ENCODE measurements at places on chromosomes 3 and 15.

DNA sequence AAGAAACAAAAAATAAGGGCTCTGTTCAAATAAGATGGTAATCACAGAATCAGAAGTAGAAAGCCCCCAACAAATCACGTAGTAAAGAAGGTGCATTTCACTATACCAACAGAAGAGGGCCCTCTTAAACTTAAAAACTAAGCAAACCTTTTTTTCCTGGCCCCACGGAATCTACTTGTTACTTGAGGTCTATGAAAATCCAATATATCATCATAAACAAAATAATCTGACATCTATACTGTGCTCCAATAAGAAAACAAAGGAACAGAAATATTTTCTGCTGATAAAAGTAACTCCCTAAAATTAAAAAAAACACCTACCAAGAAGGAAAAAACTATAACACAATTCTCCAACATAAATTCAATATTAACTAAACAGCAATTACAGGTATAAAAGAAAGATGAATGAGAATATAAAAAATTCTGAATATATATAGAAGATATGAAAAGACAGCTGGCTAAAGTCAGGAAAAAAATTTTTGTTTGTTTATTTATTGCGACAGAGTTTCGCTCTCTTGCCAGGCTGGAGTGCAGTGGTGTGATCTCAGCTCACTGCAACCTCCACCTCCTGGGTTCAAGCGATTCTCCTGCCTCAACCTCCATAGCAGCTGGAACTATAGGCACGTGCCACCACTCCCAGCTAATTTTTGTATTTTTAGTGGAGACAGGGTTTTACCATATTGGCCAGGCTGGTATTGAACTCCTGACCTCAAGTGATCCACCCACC, 81.8 kb downstream of the CLASP2 start:
- no peak for DNase-seq

- DNase-seq: no peak
These were observed 298.5 kb downstream of the IGSF11 start for GRCh38 chr3:118736107-118736506.

GRCh38 chr3:194277786-194278130, 73.4 kb downstream of the CPN2 start:
- DNase-seq: no peak

- no peak for DNase-seq
These were observed 590.2 kb upstream of the TBL1XR1 start for GRCh38 chr3:177787279-177788041.

Measured in activated CD4-positive, alpha-beta memory T cell treated with anti-CD3 and anti-CD28 coated beads, Interleukin-2, amount 10 ng/mL, durations not matched to agents 7 days and 5 days (primary cell).